ENCODE measurements at places on chromosomes 5 and 9.

- no peak for DNase-seq
Measured at GRCh38 chr9:15278091-15278687, 28.8 kb downstream of the TTC39B start.

- DNase-seq, result no peak
Measured at GRCh38 chr9:110069326-110070248, 138.4 kb downstream of the C9orf152 start.

GRCh38 chr5:161535762-161536161 is 10.8 kb downstream of the GABRB2 start:
- DNase-seq, result no peak

DNA sequence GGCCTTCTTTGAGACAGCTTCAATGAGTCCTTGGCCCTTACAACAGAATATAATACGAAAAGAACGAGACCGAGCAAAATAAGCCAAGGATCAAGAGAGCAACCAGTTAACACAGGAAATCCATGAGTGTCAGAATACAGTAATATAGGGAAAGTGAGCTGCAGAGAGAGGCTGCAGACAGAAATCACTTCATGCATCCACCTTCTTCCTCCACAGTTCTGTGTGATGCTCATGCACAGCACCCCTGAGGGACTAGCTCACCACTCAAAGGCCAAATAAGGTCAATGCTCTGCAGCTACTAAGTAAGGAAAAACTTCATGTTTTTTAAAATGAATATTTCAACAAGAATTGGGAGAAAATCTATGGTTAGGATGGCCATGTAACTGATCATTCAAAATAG is 257.1 kb downstream of the MCTP1 start:
- DNase-seq, result no peak

DNA sequence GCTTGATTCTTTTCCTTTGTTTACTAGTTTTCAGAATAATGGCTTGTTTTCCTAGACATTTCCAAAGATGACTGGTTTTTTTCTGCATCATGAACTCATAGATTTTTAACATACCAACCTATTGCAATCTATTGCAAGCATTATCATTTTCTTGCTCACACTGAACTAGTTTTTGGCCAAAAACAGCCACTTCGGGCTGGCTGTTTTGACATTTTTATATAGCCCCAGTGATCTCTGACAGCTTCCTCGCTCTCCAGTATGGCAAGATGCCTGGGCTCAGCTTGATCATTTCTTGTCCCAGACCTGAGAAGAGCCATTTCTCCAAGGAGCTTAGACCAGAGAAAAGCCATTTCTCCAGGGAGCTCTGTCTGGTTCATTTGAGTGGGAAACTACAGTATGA is 94.3 kb upstream of the MAMDC2 start:
- DNase-seq, result no peak

DNA sequence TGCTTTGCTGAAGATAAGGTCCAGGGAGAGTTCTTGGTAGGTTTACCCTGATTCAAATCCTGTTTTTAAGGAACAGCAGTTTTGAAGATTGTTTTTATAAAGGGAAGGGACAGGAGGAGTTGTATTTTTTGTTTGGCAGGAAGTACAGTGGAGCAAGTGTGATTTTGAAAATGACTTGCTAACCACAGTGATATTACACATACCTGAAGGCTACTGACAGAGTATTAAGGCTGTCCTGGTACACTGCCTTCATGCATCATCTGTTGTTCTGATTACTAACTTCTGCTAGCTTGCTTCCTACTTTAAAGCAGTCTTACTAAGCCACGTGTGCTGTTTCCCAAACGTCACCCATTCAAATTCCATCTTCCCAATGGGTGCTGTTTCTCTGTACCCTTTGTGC is 559.5 kb upstream of the SGCD start:
- DNase-seq, result no peak

- no peak for DNase-seq
Measured at GRCh38 chr5:10858945-10859344, 97.9 kb upstream of the DAP start.

DNA sequence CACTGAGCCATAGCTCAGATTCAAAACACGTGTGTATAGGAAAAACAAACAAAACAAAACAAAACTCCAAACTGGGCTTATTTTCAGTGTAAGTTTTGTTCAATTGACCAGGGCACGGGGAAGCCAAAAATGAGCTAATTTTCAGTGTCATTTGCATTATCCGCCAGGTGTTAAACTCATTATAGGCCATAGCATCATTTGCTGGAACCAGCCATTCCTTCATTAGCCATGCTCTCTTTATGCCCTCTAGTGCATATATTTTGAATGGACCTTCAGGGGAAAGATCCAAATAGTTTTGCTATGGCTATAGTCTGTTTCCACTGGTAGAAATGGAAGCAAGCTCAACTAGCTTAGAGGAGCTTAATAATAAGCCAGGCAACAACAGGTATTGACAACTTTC is 1205.2 kb upstream of the DMAC1 start:
- DNase-seq, result no peak

- DNase-seq, result no peak
Measured at GRCh38 chr5:150553402-150553801, 45.5 kb downstream of the NDST1 start.

DNA sequence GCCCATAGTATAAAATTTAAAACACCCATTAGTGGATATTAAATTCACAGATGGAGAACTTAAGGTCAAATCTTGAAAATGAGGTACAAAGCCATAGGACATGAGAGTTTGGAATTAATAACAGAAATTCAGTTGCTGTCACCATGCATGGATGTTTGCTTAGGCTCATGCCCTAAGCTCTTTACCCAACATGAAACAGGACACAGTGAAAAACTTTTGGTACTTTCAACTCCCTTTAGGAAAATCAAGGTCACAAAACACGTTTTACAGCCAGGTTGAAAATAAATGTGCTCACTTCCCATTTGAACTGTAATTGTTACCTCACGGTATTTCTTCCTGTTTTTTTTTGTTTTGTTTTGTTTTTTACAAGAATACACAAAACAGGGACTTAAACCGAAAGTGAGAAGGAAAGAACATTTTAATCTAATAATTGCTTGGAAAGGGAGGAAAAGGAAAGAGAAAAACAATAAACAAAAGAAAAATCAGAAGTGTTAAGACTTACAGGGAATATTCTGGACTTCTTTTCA is 6.1 kb upstream of the TOPORS start:
- DNase-seq, result no peak

DNA sequence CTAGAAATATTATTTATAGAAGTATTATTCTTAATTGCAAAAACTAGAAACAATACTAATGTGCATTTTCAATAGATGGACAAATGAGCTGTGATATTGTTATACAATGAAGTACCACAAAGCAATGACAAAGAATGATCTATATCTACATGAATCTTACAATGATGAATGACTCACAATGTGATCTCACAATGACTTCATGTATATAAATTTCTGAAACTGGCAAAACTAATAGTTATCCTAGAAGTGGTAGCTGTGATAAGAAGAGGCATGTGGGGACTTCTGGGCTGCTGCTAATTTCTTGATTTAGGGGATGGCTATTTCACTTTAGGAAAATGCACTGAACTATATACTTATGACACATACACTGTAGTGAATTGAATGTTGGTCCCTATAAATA is 396.0 kb upstream of the ZNF608 start:
- DNase-seq, result no peak

GRCh38 chr5:59051951-59052350 is 469.1 kb downstream of the RAB3C start:
- DNase-seq, result peak; percentile 10

- DNase-seq, result no peak
Measured at GRCh38 chr9:36142510-36143244, 6.1 kb downstream of the GLIPR2 start.

- DNase-seq, result no peak
Measured at GRCh38 chr5:52580921-52581320, 206.8 kb upstream of the ITGA1 start.

GRCh38 chr9:105064248-105065097 is 136.5 kb upstream of the ABCA1 start:
- DNase-seq, result peak; percentile 54

DNA sequence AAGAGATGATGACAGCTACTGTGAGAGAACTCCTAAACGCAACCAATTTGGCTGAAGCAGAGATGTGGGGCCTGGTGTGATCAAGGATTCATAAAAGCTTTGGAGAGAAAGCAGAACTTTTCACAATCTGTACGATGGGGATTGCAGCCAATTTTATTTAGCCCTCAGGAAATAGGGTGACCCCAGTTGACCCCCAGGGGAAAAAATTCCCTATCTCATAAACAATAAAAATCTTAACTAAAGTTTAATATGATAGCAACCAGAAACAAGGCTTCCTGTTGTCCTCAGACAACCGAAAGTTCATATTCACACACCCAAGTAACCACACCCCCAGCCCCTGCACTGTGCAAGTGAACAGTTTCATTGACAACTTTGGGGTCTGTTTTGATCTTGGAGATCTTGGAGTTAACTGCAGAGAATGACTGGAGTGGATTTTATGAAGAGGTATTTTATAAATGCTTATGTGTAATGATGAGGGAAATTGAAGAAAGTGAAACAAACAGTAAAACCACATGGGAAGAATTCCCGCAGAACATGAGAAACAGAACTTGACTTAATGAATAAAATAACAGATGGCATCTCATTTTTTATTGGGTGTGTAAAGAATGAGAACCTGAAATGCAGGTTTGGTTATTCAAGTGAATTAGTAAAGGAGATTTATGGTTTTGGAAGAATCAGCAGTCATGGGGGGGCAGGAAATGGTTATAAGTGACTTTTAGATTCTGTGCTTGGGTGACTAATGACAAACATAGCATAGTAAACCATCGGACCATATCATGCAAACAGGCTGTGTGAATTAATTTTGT is 94.5 kb downstream of the PDE4D start:
- DNase-seq, result no peak

DNA sequence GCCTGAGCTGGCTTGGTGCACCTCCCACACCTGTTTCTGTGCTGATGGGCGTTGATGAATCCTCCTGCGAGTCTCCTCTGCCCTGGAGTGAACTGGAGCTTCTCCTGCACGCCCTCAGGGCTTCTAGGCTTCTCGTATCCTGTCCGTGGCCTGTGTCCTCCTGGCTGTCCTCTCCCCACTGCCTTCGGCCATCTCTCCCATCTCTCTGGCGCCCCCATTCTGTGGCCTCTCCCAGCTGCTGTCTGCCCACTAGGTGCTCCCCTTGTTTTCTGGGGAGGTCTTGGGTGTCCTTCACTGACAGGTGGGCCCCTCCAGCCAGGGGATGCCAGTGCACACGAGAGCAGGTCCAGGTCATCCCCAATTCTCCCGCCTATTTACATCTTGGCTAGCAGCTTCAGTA is 28.8 kb downstream of the AHRR start:
- DNase-seq, result no peak
